Hematopoietic multipotent progenitor cell treated with erythropoietin and hydrocortisone succinate and interleukin-3 and kit ligand, for 8 days (in vitro differentiated cells): ENCODE measurements at places on chromosomes 5 and 9.

DNA sequence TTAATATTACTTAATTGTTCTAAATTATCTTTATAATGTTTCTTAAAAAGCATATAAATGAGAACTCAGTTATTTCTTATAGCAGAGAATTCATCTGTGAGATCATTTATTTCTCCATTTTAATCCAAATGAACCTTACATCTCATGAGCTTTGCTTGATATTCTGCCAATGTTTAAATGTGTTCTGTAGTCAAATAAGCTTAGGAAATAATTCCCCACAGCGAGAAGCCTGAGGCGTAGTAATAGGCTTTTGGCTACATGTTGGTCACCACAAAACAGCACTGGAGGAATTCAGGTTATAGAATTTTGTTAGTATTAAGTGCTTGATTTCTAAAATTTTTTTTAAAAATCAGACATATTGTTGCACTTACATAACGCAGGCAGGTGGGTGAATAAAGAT, 585.3 kb upstream of the RORB start:
- DNase-seq = no peak

DNA sequence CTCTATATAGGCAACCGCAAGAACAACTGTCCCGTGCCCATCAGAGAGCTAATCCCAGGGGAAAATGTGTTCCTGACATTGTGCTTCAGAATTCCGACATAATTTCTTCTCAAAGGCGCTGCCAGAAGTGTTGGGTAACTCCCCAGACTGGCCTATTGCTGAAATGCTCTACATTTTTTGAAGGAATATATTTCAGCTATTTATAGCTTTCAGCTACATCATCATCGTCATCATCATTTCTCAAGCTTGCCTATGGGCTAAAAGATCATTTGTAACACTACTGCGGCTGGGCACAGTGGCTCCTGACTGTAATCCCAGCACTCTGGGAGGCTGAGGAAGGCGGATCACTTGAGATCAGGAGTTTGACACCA, 49.7 kb downstream of the MYO10 start:
- no peak for DNase-seq

DNA sequence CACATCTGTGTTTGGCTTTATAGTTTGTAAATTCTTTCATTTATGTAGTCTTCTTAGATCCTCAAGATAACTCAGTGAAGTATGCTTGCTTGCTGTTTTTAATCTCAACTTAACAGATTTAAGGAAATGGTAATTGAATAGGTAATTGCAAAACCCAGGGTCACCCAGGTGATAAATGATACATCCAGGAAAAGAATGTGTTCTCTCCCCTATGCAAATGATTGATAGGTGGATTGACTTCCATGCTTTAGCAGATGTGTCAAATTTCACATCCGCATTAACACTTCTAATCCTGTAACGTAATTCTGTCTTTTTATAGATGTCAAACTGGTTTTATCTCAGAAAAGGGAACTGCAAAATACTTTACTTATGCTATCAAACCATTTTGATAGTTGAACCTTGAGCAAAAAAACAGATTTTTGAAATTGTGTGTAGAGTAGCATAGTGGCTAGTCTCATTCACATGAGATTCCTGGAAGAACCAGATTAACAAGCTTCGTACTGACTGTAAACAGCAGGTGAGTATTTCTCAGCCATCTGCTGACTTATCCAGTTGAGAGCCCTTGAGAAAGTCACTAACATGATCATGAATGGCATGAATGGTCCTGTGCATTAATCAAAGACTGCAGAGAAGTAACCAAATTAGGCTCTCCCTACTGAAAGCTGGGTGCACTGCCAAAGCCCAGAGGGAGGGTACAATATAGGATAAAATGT, 86.7 kb upstream of the PAM start:
- no peak for DNase-seq

GRCh38 chr5:101515721-101516120, 612.6 kb upstream of the ST8SIA4 start:
- DNase-seq = no peak

GRCh38 chr9:91815896-91816295, 134.1 kb downstream of the ROR2 start:
- no peak for DNase-seq

DNA sequence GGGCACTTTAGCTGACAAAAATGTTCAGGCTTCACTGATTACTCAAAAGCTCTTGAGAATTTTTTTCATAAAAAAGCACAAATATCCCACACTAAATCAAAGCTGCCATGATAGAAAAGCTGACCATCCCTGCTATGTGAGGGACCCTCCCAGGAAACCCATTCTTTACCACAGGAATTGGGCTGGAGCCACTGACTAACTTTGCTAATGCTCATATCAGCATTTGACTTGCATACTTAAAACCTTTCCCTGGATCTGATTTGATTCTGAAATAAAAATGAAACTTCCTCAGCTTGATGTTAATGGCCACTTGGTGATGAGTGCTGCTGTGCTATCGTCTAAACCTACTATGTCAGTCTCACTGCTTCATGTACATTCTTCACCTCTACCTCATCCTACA, 243.6 kb downstream of the PRELID2 start:
- DNase-seq = no peak

DNA sequence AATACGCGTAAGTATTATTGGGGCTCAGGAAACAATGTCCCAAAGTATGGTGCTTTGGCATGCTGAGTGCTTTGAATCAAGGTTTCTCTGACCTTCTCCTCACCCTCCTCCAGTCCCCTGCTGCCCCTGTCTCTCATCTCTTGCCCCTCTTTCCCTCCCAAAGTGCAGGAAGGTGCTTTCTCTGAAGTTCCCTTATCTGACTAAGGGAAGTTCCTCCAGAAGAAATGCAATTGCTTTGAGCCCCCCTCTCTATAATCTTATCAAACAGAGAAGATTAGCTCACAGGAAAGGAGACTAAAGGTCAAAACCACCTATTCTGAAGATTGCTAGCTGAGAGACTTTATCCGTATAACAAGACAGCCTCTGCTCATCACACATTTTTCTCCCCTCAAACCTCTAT, 288.1 kb downstream of the ARL15 start:
- no peak for DNase-seq

DNA sequence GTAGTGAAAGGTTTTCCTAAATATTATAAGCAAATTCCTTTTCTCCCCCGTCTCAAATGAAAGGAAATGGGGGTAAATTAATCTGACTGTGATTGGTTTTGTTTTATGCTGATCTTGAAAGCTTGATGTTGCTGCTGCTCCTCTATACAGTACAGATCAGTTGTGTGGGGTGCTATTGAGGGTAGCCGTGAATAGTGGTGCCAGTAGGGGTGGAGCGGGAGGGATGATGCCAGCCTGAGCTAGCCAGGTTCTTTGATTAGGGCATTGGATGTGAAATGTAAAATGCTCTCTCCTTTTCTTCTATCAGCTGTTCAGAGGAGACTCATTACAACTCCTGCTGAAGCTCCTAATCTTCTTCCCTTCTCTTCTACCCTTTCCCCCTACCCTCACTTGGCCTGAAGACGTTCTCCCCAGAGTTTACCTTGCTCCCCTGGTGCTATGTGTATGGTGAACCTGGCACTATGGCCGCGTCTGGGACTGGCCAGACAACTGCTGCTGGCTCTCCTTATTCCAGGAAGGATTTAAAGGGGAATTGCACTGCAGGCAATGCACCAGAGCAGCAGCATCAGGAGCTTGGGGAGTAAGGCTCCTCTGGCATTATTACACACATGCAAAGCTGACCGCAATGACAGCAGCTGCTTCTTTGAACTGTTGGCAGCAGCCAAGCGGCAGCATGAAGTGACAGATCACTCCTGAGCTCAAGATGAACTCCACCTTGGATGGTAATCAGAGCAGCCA, 566 bp downstream of the GPR21 start:
- DNase-seq = peak; percentile 76

DNA sequence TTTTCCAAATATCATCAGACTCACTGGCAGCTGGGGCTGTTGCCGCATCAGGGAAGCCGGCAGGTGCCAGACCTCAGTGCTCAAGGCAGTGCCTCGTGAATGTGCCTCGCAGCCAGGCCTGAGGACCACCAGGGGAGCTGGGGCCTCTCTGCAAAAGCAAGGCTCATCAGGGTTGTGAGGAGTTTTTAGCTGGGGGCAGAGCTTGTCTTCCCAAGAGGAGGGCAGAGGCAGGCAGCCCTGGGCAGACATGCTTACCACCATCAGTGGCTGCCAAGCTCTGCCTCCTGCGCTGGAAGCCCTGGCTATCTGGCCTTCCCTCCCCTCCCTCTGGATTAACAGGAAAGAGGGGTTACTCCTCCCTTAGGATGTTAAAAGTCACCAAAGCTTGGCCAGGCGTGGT, 8.8 kb upstream of the TBC1D9B start:
- DNase-seq = no peak

DNA sequence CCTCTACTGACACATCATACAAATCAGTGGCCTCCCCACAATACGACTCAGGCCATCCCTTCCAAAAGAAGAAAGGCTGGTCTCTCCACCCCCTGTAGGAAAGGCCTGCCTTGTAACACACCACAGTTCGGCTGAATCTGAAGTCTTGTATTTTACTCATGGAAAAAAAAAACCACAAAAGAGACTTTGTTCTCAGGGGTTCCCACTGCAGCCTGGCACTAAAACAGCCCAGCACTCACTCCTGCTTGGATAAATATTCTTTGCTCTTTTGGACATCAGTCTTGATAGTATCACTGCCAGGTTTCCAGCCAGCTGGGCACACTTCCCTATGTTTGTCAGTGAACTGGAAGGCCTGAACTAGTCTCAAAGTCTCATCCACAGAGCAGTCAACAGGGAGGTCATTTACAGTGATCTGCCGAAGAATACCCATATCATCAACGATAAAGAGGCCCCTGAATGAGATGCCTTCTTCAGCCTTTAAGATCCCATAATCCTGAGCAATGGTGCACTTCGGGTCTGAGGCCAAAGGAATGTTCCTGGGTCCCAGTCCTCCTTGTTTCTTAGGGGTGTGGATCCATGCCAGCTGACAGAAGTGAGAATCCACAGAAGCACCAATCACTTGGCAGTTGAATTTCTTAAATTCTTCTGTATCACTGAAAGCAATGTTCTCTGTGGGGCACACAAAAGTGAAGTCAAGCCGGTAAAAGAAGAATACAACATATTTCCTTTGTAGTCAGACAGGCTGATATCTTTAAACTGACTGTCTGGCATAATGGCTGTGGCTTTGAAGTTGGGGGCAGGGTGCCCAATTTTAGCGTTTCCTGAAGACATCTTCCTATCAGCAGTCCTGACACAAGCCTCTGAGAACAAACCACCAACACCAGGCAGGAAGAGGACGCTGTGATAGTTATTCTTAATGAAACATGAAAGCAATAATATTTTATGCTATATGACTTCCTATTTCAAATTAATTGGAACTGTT, 198.1 kb downstream of the LURAP1L start:
- peak; percentile 13 for DNase-seq

GRCh38 chr5:93395010-93395409, 186.0 kb downstream of the NR2F1-AS1 start:
- DNase-seq = no peak

DNA sequence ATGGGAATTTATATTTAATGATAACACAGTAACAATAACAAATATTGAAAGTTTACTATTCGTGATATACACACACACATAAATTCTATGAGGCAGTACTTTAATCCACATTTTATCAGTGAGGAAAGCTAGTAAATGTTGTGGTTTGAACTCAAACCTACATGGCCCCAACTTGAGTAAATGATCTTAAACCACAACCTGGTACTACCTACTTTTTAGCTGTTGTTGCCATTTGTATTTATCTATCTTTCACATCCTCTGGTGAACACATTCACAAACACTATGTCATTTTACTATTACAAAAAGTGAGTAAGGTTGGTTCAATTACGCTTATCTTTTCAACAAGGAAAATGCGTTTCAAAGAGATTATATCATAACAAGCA, 186.1 kb downstream of the SMC2 start:
- no peak for DNase-seq

GRCh38 chr9:101707721-101708120, 30.7 kb downstream of the GRIN3A start:
- no peak for DNase-seq
